ENCODE measurements at places on chromosomes 1 and 21. TPM values are rescaled to one million over a fixed set of nuclear protein-coding genes. Genes with fewer than 3 reads are reported as not detected.

OVAAL gene
- total RNA-seq, result not detected

UTP25 gene
- 10.5 TPM for total RNA-seq

FCGR3B gene
- not detected for total RNA-seq

CBS gene
- total RNA-seq, result 92.9 TPM

COL8A2 gene
- total RNA-seq, result 0.78 TPM

ASCL5 gene
- not detected for total RNA-seq

CD247 gene
- not detected for total RNA-seq

MPL gene
- 0.18 TPM for total RNA-seq

GRCh38 chr1:54640361-54640760 is 1.2 kb upstream of the MROH7 start:
- H3K36me3 ChIP-seq, result no peaks in the 10 kb centered on the region
- no peak for DNase-seq
- H3K4me3 ChIP-seq, result no peak overlapping the region
- H3K27me3 ChIP-seq, result peaks cover 5% of the 10 kb centered on the region
- H3K4me1 ChIP-seq, result no peaks in the 10 kb centered on the region

DNA sequence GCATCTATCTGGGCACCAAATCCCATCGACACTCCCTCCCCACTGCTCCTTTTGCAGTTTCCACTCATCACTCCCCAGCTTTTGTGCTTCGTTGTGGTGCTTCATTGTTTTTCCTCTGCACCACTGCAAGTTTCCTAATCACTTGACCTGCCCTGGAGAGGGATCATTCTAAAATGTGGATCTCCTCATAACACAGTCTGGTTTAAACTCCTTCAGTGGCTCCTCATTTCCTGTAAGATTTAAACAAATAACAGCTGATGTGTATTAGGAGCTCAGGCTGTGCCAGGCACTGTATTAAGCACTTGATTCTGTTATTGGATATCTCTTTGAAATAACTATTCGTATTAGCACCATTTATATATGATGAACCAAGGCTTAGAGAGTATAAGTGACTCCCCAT is 51.3 kb downstream of the MAP10 start:
- H3K36me3 ChIP-seq, result no peaks in the 10 kb centered on the region
- no peaks in the 10 kb centered on the region for H3K27me3 ChIP-seq

DNA sequence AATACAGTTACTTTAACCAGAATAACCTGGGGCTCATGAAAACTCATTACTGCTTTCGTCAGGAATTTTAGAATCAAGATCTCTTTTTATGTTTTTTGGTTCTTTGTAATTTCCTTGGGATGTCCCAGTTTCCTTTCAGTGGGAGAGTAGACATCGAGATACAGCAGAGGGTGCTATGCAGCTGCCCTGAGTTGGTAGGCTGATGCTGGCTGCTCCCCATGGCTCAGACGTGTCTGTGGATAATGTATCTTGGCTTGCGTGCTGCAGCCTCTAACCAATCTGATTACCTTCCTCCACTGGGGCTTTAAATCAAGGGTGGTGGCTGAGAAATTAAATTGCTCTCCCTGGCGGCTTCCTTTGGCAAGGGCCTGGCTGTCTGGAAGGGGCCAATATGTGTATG is 253.7 kb downstream of the CACNA1E start:
- no peak overlapping the region for H3K27ac ChIP-seq
- H3K27me3 ChIP-seq, result no peaks in the 10 kb centered on the region
- no peak overlapping the region for H3K4me3 ChIP-seq
- no peaks in the 10 kb centered on the region for H3K4me1 ChIP-seq
- no peaks in the 10 kb centered on the region for H3K36me3 ChIP-seq

- peaks cover 3% of the 10 kb centered on the region for H3K27me3 ChIP-seq
- no peak overlapping the region for H3K4me3 ChIP-seq
- H3K4me1 ChIP-seq, result no peaks in the 10 kb centered on the region
- no peak overlapping the region for H3K27ac ChIP-seq
- peak; percentile 33 for DNase-seq
These were observed 120.2 kb downstream of the ETS2 start for GRCh38 chr21:38925923-38926322.

- peaks cover 3% of the 10 kb centered on the region for H3K4me1 ChIP-seq
- peaks cover 92% of the 10 kb centered on the region for H3K27me3 ChIP-seq
- no peak for DNase-seq
- H3K4me3 ChIP-seq, result no peak overlapping the region
- H3K27ac ChIP-seq, result no peak overlapping the region
These were observed 638 bp upstream of the OLIG2 start for GRCh38 chr21:33025106-33025488.

DNA sequence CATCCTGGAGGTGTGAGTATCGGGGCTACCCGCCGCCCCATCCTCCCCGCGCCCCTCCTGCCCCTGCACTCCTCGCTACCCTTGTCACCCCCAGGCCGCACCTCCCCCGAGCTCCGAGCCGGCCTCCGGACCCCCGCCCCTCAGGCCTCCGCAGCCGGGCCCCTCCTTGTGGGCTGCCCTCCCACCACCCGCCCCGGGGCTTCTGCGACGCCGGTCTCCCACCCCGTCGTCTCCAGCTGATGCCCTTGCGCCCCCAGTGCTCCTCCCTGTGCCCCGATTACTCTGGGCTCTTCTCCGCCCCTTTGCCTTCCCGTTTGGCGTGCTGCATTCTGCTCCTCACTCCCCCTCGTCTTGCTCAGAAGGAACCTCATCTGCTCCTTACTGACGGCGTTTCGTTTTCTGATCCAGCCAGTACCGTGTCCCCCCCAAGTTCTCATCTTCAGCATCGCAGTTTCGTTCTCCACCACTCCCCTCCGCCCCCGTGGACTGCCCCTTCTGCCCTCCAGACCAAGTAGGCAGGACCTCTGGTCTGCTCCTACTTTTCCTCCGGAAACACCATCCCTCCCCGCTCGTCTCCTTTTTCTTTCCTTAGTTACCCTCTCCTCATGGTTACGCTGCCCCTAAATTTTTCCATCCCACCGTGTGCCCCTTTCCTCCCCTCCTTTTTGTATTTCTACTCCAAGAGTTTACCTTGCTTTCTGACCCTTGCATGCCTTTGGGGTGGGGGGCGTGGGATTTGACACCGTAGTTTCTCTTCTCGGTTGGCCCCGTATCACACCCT is 841 bp downstream of the SNX27 start:
- DNase-seq, result peak; percentile 34
- H3K27me3 ChIP-seq, result no peaks in the 10 kb centered on the region
- peak overlapping the region; percentile 93 for H3K4me3 ChIP-seq
- H3K4me1 ChIP-seq, result peaks cover 8% of the 10 kb centered on the region
- peak overlapping the region; percentile 41 for H3K27ac ChIP-seq

- H3K4me1 ChIP-seq, result no peaks in the 10 kb centered on the region
- no peak for DNase-seq
- no peak overlapping the region for H3K27ac ChIP-seq
- no peak overlapping the region for H3K4me3 ChIP-seq
- H3K36me3 ChIP-seq, result no peaks in the 10 kb centered on the region
These were observed 43.7 kb upstream of the NFASC start for GRCh38 chr1:204826970-204827369.

DNA sequence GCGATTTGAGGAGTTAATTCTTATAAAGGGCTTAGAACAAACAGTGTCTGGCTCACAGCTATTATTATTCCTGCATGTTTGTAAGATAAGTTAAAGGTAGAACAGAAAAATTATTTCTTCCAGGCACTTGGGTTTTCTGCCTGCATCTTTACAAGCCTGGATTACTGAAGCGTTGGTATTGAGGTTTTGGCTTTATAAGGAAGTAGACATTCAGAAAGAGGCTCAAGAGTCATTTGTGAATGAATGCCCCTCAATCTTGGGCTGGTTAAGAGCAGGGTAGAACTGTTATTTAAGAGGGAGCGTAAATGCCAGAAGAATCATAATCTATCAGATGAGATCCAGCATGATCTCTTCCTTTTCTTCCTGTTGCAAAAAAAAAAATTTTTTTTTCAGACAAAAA is 77.3 kb upstream of the ARID1A start:
- H3K4me3 ChIP-seq, result no peak overlapping the region
- H3K4me1 ChIP-seq, result peaks cover 15% of the 10 kb centered on the region
- H3K27me3 ChIP-seq, result peaks cover 7% of the 10 kb centered on the region
- H3K36me3 ChIP-seq, result no peaks in the 10 kb centered on the region

DNA sequence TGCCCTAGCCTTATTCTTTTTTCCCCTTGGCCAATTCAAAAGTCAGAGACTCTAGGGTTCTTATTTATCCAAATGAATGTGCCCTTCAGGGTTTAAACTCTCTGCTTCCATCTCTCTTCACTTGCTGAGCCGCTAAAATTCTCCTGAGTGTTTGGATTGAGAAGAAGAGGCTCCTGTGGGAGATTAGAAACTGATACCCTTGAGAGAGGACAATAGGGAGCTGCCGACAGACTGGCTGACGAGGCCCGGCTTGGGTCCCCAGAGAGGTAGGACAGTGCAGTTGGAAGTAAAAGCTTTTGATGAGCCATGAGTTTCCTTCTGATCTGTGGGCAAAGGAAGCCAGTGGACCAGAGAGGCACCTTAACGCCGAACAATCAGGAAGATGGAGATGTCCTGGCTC is 41.3 kb upstream of the UBE2U start:
- DNase-seq, result no peak
- H3K4me3 ChIP-seq, result no peak overlapping the region
- no peaks in the 10 kb centered on the region for H3K4me1 ChIP-seq

- H3K27me3 ChIP-seq, result no peaks in the 10 kb centered on the region
- DNase-seq, result no peak
- H3K4me1 ChIP-seq, result no peaks in the 10 kb centered on the region
- no peak overlapping the region for H3K27ac ChIP-seq
These were observed 110.1 kb downstream of the GRIK1 start for GRCh38 chr21:29829564-29830275.

- no peaks in the 10 kb centered on the region for H3K36me3 ChIP-seq
- peak; percentile 57 for DNase-seq
- no peak overlapping the region for H3K27ac ChIP-seq
- H3K27me3 ChIP-seq, result peaks cover 6% of the 10 kb centered on the region
These were observed 3.1 kb downstream of the RNF207 start for GRCh38 chr1:6208723-6209660.

GRCh38 chr1:83102630-83103071 is 896.3 kb downstream of the TTLL7 start:
- H3K4me1 ChIP-seq, result no peaks in the 10 kb centered on the region
- H3K27me3 ChIP-seq, result no peaks in the 10 kb centered on the region
- no peak overlapping the region for H3K4me3 ChIP-seq
- H3K36me3 ChIP-seq, result no peaks in the 10 kb centered on the region
- H3K27ac ChIP-seq, result no peak overlapping the region
- DNase-seq, result no peak

- H3K36me3 ChIP-seq, result no peaks in the 10 kb centered on the region
These were observed 91.9 kb upstream of the KCNK2 start for GRCh38 chr1:214990619-214991018.

DNA sequence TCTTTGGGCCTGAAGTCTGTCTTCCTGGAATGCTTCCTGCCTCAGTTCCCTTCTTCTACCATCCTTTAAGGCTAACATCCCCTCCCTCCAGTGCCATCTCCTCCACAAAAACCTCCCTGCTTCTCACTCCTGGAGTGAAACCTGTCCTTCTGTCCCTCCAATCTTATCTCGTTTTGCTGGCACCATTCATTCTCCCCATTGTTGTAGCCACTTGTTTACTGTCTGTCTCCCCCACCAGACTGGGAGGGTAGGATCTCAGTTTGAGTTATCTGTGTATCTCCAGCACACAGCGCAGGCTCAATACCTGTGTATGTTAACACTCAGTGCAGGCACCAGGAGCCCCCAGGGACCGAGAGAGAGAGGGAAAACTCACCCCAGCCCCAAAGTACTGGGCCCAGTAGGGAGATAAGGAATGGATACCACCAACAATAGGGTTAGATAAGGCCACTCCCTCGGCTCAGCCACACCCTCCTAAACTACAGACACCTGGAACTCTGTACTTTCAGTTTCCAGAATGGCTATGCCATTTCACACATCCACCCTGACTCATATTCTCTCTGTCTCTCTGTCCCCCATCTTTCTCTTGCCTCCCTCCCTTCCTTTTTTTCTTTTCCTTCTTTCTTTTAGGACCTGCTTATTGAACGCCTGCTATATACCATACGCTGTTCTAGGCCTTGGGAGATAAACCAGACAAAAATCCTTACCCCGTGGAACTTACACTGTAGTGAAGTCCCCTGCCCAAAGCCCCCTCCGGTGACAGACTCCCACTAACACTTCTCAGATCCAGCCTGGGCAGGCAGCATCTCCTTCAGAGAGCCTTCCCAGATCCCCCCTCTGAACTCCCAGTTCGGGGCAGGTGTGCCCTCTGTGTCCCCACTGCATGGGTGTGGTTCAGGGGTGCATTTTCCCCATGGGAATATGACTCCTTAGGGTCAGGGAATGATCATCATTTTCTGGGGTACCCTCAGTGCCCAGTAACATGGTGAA is 3.3 kb upstream of the SSBP3 start:
- no peak for DNase-seq
- no peak overlapping the region for H3K4me3 ChIP-seq
- H3K27me3 ChIP-seq, result no peaks in the 10 kb centered on the region
- no peaks in the 10 kb centered on the region for H3K36me3 ChIP-seq

DNA sequence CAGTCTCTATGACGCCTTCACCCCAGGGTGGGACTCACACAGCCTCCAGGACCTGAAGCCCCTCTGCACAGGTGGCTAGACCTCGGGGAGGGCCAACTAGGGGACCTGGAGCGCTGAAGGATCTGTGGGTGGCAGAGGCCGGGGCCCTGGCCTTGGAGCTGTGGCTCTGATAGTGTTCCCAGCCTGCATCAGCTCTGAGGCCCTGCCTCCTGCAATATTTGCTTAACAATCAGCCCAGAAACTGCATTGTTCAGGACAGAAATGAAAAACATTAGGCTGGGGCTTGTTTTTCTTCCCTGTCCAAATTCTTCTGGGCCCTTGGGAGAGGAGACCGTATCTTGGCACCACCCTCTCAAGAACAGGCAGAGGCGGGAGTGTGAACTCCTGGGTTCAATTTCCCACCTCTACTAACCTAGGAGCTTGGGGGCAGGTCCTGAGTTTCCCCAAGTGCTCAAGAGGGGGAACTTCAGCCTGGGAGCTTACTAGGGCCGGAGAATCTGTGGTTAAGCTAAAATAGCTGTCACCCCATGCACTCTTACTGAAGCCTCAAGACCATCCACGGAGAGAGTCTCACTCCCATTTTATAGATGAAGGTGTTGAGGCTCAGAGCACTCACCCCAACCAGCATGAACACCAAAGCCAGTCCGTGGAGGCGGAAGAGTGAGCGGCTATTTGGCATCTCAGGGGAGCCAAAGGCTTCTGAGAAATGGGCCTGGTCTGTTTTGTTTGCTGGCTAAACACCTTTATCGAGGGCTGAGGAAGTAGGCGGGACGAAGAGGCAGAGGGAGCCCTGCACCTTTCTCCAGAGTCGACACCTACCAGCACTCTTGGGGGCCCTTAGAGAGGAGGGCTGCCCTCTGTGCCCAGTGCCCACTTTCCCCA is 18.8 kb upstream of the CASZ1 start:
- H3K4me3 ChIP-seq, result no peak overlapping the region
- no peak overlapping the region for H3K27ac ChIP-seq
- H3K27me3 ChIP-seq, result no peaks in the 10 kb centered on the region
- DNase-seq, result no peak

DNA sequence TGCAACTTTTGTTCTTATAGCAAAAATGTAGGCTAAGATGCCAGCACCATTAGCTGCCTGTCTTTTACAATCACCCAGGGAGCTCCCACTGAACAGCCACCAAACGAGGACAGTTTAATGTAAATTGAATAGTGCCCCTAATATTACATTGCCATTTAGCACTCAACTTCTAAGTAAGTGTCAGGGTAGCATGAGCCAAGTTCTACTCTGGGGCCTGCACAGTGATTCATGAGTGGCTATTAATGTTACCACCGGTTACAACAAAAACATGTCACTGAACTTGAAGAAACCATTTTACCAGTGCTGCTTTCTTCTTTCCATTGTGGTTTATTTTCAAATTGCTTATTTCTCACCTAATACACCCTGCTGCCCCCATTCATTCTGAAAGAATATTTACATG is 295.6 kb upstream of the RRP15 start:
- H3K4me3 ChIP-seq, result no peak overlapping the region
- no peaks in the 10 kb centered on the region for H3K27me3 ChIP-seq
- no peak for DNase-seq
- no peaks in the 10 kb centered on the region for H3K36me3 ChIP-seq
- H3K27ac ChIP-seq, result no peak overlapping the region
